ENCODE measurements at places on chromosomes 2 and 18.
A peak's percentile ranks its signal among the peaks of the same experiment; 100 is the strongest.

DNA sequence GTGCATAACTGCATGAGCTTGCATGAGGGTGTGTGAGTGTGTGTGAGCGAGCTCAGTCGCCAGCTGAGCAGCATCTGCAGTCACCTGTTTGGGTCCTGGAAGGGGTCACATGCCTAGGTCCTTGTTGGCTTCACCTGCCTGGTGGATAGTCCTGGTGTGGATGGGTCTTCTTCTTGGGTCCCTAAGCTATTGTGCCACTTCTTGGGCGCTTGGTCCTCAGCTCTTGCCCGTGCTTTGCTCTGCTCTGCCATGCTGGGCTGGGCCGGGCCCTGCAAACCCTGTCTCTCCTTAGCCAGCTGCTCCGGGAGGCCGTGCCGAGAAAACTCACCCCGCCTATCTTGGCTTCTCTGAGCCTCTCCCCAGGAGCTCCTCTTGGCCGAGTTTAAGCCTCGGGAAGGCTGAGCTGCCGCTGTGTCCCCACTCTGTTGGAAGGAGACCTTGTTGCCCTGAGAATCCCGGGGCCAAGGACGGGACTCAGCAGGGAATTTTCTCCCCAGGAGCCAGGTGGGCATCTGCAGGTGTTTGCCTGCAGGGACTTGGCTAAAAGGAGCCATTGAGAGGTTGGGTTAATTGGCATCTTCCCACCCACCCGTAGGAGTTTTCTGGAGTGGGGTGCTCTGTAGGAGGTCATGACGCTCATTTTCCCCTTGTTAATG lies 300.8 kb downstream of the NDUFA10 start:
- DNase-seq: no peak

- no peak for DNase-seq
Measured at GRCh38 chr2:181575650-181576025, 81.3 kb downstream of the CERKL start.

DNA sequence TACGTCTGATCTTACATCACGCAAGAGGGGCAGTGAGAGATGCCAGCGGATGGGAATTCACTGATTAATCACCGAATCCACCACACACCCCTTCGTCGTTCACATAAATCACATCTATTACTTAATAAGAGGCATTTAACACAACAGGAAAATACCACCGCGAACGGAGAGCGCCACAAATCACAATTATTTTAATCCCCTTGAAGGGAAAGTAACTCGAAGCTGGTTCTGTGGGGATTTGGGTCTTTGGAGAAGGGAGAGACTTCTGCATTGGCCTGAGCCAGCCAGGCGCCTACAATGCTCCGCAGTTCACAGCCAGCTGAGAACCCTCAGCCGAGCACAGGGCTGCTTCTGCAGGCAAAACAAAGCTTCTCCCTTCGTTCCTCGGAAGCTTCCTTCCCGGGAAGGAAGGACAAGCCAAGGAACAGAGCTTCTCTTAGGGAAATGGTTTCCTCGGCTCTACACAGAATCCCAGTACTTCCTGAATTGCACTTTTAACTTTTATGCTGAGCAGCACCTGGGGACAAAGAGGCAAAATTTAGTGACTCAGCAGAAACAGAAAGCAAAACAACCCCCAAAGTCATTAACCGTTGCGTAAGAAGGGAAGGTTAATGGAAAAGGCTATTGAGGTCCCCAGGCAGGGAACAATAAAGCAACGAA lies at the start of gene LRP1B:
Gene LRP1B, minus strand, starts transcription at position 7 of the 660 bp plus-strand sequence. CDS start 287 bp downstream, outside the sequence.
- no peak for DNase-seq

GRCh38 chr18:31497836-31498573 lies at the start of gene DSG2:
DSG2 (plus strand) TSS chr18:31498177; CDS start chr18:31498252, 75 bp downstream.
- peak; percentile 50 for DNase-seq

DNA sequence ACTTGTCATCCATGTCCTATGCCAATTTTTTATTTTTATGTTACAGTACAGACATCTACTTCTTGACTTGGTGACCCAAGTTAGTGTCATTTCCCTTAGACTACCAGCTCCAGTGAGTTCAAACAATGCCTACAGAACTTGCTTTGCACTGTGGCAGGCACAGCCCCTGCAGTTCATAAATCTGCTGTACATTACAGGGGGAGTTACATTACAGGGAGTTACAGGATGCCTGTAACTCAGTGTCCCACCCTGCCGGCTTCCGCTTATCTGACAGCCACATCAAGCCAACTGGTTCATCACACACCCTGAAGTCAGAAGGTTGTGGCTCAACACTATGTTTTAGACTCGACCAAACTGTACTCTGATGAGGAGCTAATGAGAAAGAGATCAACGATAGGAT lies 7.8 kb upstream of the NPAS2 start:
- no peak for DNase-seq

GRCh38 chr2:163646687-163647086 lies 89.1 kb downstream of the FIGN start:
- no peak for DNase-seq

- DNase-seq: no peak
Measured at GRCh38 chr2:112597537-112598322, 13.3 kb downstream of the CHCHD5 start.

DNA sequence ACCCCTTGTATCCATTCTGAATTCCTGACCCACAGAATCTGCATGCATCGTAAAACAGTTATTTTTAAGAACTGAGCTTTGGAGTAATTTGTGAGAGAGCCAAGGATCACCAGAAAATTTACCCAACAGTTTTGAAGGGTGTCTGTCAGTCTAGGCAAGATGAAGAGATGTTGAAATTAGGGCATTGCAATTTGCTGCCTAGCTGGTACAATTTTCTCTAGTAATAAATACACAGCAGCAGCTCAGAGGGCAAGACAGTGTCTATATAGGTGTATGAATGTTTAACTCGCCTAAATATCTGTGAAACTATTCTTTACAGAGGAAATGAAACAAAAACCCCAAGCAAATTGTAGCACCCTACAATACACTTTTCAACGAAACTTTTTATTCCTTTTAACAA lies 377.8 kb upstream of the POU3F3 start:
- no peak for DNase-seq

GRCh38 chr2:26840937-26841610 lies 6.9 kb upstream of the DPYSL5 start:
- no peak for DNase-seq

GRCh38 chr2:237639836-237640220 lies 12.4 kb downstream of the LRRFIP1 start:
- no peak for DNase-seq

DNA sequence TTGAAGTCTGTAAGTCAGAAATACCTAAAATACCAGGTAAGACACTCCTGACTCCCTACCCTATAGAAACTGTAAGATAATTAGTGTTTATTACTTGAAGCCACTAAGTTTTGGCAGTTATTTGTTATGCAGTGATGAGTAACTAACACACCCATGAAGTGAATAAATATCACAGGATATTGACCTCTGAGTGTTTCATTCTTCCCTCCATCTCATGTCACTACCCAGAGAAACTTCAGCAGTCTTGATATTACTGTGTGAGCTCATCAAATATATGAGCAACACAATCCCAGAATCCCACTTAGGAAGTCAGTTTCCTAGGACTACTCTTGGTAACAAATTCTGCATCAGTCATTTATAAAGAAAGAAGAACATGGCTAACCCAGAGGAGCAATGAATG lies 529.7 kb downstream of the FBXO15 start:
- no peak for DNase-seq

DNA sequence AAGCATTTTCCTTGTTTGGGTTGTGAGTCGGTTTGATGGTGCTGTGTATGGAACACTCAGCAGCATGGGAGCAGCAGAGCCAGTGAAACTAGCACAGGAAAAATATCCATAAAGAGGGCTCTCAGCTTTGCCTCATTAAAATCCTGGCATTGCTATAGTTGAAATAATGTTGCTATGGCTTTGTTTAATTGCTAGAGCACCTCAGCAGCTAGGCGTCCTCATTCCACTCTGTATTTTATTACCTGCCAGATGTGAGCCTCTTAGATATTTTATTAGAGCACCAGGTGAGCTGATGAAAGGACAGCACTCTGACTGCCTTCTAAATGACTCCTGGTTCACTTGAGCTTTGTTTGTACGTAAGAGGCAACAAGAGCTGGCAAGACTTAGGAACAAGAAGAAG lies 232.4 kb downstream of the MTX2 start:
- no peak for DNase-seq

DNA sequence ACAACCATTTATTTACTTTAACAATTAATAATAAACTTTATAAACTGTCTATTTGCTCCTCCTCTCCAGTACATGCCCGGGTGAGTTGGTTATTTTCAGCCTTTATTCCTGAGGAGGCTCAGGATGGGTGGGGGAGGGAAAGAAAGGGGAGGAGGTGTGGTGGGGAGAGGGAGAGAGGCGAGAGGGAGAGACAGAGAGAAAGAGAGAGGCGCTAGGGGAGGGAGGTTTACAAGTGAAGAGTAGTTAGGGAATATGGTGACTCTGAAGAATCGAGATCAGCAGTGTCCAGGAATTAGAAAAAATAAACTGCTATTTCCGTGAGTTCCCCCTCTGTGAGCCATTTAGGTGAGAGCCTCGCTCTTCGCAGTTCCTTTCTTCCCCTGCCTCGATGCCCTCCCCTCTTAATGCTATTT lies 138.9 kb downstream of the MEIS1 start:
- no peak for DNase-seq

GRCh38 chr2:45330637-45331409 lies 280.2 kb downstream of the SRBD1 start:
- no peak for DNase-seq

- DNase-seq: no peak
Measured at GRCh38 chr2:119647440-119648169, 31.4 kb upstream of the TMEM177 start.

All from D721Med (cell line).